ENCODE measurements at places on chromosomes 2 and 18.

GRCh38 chr2:42195559-42195958, 26.4 kb downstream of the EML4 start:
- DNase-seq: no peak

GRCh38 chr2:72833084-72833714, 7.4 kb upstream of the EXOC6B start:
- no peak for DNase-seq

DNA sequence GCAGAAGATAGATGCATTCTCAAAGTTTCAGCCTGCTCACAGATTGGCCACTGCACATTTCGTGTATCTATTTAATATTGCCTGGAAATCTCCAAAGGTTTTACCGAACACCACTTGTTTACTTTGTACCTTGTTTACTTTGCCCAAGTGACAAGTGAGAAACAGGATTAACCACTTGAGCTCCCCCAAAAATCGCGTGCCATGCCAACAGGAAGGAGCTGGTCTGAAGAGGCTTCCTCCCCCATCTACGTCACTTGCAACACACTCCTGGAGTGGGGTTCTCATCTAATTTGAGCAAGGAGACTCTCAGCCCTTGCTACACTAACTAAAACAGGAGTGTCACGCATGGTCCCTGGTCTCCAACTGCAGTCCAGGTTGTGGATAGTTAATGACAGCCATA, 212.5 kb upstream of the TMEM200C start:
- no peak for DNase-seq

- DNase-seq: no peak
Observed at GRCh38 chr18:43442571-43442970, 165.3 kb upstream of the SYT4 start.

GRCh38 chr2:75453384-75454240, 107.1 kb downstream of the EVA1A start:
- DNase-seq: no peak

Measured in stimulated activated CD4-positive, alpha-beta T cell treated with anti-CD3 and anti-CD28 coated beads, Interleukin-12 subunit alpha, Interleukin-12 subunit beta, amount 100 ng/mL, for 24 hours (primary cell).